ENCODE measurements at places on chromosomes 7 and 10.

- DNase-seq, result no peak
These were observed 82.9 kb upstream of the PDLIM1 start for GRCh38 chr10:95373660-95374059.

DNA sequence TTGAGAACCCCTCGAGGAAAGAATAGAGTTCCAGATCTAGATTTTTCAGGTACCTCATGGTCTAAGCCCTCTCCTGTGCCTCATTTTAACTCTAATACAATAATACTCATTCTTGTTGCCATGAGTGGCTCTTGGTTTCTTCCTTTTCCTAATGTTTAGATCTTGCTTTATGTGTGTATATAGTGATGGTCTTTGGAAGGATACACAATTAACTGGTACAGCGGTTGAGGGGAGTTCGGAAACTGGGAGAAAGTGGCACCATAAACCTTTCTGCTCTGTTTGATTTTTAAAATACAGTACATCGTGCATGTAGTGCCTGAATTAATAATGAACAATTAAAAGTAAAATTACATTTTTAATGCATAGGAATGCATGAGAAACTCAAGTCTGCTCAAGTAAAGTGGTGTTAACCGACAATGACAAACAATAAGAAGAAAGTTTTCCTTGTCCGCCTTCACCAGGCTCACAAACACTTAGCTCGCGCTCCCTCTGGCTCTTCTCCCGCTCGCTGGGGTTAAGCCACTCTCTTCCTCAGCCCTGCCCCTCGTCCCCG, 386 bp upstream of the EIF4EBP2 start:
- DNase-seq, result no peak

- DNase-seq, result no peak
These were observed 37.7 kb downstream of the CCSER2 start for GRCh38 chr10:84366041-84366440.

GRCh38 chr10:64733980-64734379, 1212.8 kb downstream of the REEP3 start:
- DNase-seq, result no peak

GRCh38 chr10:17010363-17011145, 119.1 kb downstream of the CUBN start:
- no peak for DNase-seq

DNA sequence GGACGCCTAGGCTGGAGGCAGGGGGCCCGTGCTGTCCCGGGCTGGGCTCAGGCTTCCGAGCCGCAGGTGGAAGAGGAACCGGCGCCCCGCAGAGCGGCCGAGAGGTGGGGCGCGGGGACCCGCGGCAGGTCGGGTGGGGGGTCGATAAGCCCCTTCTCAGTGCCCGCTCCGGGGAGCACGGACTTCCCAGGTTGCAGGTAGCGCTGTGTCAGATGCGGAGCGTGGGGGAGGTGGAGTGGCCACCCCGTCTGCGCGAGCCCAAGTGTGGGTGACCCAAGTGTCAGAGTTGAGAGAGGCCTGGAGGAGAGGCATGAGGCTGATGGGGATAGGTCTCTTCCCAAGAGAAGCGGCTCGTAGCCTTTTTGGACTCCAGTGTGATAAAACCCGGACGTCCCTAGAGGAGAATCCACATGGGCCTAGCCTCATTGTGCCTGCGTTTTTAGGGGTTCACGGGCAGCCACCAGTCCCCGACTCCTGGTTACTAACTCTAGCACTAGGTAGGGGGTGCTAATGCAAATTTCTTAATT, 580 bp downstream of the EEPD1 start:
- no peak for DNase-seq

DNA sequence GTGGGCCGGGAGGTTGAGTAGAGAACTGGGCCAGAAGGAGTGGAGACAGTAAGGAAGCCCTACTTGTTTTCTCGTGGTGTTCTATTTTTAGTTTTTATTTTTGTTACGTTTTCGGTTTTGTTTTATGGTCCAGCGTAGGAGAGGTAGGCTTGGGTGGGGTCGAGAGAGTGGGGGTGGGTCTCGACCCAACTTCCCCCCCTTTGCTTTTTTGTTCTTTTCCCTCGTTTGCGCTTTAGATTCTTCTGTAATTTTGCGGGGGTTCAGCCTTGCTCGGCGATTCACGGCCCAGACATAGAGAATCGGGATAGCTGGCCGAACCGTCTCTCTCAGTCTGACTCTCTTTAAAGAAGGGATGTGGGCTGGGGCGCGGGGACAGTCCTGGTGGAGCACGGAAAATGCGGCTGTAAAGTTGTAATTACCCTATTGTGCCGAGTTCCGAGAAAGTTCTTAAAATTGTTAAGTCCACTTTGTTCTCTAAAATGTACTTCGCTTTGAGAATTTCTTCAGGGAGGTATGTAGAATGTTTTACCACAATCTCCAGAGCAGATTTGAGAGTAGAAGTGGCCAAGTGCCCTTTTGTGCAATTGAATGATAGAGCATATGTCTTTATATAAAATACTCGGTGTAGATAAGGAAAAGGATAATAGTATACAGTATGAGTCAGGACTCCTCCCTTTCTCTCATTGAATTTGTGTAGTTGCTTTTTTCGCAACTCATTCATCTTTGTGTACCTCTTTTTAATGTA, 816 bp downstream of the DMTF1 start:
- DNase-seq, result peak; percentile 55

- DNase-seq, result no peak
These were observed 51.2 kb upstream of the LAMB4 start for GRCh38 chr7:108181073-108181985.

GRCh38 chr10:115762029-115762428, 511.0 kb downstream of the GFRA1 start:
- no peak for DNase-seq

- no peak for DNase-seq
These were observed 10.4 kb upstream of the EIF3A start for GRCh38 chr10:119090968-119091367.

DNA sequence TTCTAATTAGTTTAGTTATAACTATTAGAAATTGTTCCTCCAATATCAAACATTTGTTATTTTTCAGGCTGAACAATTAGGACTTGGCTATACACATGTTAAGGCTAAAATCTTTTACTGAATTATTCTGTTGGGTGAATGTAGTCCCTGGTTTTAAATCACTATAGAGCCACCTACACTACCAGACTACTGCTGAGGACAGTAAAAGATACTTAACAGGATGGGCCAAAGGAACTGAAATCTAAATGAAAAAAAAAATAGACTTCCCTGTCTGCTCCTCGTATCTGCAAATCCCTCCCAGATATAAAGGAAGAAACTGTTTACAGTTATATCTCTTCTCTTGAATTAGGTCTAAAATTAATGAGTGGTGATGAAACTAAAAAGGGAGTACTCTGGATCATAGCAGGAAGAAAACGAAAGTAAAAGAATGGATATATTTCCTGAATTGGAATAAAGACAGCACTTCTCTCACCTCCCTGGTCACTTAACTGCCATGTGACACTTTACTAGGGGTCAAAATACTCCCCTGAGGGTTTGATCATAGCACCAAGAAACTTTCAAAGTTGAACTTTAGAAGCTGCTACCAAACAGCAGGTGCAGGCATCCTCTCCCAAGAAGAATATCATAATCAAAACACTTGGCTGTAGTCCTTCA, 12.7 kb downstream of the FBXW4 start:
- DNase-seq, result no peak

GRCh38 chr7:129523924-129524323, 21.6 kb downstream of the SMKR1 start:
- no peak for DNase-seq

GRCh38 chr7:1059200-1060091, 15.1 kb downstream of the GPR146 start:
- peak; percentile 66 for DNase-seq

DNA sequence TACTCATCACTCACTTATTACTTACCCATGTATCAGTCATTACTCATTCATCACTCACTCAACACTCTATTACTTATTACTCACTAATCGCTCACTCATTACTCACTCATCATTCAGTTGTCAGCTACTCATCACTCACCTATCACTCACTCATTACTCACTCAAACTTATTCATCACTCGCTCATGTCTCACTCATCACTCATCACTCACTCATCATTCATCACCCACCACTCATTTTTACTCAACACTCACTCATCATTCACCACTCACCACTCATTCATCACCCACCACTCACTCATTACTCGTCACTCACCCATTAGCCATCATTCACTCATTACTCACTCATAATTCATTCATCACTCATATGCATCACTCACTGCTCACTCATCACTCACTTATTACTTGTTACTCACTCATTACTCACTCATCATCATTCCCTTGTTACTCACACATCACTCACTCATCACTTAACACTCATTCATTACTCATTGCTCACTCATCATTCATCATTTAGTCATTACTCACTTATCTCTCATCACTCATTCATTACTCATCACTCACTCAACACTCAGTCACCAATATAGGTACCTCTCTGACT, 237.9 kb downstream of the ADARB2 start:
- DNase-seq, result no peak

DNA sequence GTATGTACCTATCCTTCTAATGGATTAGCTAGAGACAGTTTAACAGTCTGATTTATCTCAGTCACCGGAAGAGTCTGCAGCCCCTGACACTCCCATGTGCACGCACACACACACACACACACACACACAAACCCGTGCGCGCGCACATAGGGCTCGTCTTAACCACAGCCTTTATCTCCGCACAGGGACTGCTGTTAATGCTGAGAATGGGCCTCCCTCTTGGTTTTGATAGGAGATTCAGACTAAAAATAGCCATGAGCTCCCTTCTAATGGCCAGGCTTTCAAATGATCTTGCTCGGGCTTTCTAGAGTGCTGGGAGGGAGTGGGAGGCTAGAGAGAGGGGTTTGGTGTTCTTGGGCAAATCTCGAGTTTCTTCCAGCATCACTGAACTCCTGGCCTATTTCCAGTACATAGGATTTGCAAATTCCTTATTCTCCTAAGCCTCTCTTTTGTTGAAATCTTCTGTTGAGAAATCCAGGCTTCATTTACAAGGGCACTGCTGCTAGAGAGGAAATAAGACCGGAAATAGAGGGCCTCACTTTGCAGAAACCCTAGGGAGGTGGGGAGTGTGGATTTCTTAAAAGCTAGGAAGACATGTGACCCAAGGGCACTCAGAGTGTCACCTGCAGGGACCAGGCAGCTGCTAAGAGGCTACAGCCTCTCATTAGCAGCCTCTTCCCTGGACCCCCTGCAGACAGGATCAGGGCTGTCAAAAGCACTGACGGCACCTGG, 2.4 kb downstream of the TMEM72 start:
- no peak for DNase-seq

DNA sequence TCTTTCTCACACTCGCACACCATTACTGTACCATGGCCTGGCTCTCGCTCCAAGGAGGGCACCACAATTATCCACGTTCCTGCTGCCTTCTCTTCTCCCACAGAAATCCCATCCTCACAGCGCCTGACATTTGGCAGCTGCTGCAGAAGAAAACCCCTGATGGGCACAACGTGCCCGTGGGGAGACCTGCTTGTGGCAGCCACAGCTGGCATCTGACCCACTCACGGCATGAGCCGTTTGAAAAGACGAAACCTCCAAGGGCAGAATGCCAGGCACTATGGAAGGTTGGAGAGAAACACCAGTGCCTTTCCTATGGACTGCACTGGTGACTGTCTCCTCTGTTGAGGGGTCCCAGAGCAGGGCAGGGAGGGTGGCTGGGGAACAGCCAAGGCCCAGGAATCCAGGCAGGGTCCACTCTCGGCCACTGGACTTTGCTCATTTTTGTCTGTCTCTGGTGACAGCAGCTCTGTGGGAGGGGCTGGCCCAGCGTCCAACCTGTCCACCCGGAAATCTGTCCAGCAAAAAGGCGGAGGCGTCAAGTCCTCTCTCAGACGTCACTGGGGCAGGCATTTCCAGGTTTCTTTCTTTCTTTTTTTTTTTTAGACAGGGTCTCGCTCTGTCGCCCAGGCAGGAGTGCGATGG, 61.0 kb upstream of the MKRN1 start:
- peak; percentile 61 for DNase-seq

- no peak for DNase-seq
These were observed 9.7 kb upstream of the GDF10 start for GRCh38 chr10:47290338-47290737.

- DNase-seq, result no peak
These were observed 372.4 kb downstream of the SFMBT2 start for GRCh38 chr10:7038416-7038815.

- no peak for DNase-seq
These were observed 127.7 kb upstream of the NOBOX start for GRCh38 chr7:144531181-144531580.

- DNase-seq, result no peak
These were observed 13.3 kb upstream of the SLC16A12 start for GRCh38 chr10:89548673-89549072.

GRCh38 chr10:71946700-71947099, 17.5 kb upstream of the CHST3 start:
- DNase-seq, result no peak

DNA sequence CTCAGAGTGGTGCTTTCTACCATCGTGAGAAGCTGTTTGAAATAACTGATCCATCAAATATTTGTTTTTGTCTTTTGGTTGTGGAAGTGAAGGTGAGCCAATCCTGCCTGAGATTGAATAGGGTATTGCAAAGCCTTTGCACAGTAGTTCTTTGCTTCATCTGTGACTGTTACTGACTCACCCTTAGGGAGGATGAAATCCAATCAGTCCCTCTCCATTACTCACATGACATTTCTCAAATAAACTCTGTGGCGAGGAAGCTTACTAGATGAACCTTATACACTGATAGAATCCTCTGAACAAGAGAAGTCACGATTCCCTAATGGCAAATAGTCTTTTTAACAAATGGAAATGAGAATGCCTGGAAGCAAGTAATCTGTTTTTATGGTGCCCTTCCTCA, 31.9 kb downstream of the HEPACAM2 start:
- DNase-seq, result no peak

DNA sequence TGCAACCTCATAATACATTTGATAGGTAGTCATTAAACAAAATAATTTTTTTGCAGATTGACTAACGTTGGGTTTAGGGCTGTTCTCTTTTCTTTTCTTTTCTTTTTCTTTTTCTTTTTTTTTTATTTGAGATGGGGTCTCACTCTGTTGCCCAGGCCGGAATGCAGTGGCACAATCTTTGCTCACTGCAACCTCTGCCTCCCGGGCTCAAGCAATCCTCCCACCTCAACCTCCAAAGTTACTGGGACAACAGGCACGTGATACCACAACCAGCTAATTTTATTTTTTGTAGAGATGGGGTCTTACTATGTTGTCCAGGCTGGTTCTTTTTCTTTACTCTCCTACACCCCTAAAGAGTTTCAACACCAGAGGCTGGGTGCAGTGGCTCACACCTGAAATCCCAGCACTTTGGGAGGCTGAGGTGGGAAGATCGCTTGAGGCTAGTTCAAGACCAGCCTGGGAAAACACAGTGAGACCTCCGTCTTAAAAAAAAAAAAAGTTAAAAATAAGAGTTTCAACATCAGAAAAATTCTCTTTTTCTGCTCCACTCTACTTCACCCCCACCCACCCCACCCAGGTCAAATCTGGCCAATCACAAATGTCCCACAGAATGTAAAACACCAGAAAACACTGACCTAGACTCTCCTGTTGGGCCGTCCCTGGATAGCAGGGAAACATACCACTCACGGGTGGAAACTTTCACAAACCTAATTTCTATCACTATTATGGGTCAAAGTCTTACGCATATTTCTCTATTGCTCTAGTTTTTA, 3.0 kb downstream of the HIP1 start:
- no peak for DNase-seq

GRCh38 chr10:103881416-103882284, 26.3 kb upstream of the SH3PXD2A start:
- DNase-seq, result no peak
